Right ventricle myocardium superior (tissue), 1 donor: ENCODE measurements at places on chromosomes 13 and 19. TPM values are rescaled to one million over a fixed set of nuclear protein-coding genes. Genes with fewer than 3 reads are reported as not detected.

ZNF541 gene
- 0.35 TPM for total RNA-seq

BCAM gene
- total RNA-seq: 86.2 TPM

GRCh38 chr19:1763648-1764639 lies 10.6 kb downstream of the ONECUT3 start:
- DNase-seq: no peak

DNA sequence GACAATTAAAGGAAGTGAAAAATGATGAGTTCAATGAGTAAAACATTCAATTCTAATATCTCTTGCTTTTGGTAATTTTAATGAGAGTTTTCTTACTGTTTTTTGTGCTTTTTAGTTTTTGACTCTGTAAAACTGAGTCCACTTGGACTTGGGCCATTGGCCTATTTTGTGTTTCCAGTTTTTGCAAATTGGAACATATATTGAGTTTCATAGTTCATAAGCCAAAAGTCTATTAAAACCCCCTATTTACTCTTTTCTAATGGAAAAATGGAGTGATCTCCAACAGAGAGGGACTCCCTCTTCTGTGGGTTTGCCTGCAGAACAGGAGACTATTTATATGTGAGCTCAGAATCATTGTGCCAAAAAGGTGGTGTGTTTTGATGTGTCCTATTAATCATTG lies 219.7 kb upstream of the SPRY2 start:
- no peak for DNase-seq

GRCh38 chr13:105462098-105462497 lies 1073.4 kb downstream of the EFNB2 start:
- no peak for DNase-seq

- no peak for DNase-seq
Observed at GRCh38 chr19:3041327-3041726, 12.2 kb upstream of the TLE2 start.

DNA sequence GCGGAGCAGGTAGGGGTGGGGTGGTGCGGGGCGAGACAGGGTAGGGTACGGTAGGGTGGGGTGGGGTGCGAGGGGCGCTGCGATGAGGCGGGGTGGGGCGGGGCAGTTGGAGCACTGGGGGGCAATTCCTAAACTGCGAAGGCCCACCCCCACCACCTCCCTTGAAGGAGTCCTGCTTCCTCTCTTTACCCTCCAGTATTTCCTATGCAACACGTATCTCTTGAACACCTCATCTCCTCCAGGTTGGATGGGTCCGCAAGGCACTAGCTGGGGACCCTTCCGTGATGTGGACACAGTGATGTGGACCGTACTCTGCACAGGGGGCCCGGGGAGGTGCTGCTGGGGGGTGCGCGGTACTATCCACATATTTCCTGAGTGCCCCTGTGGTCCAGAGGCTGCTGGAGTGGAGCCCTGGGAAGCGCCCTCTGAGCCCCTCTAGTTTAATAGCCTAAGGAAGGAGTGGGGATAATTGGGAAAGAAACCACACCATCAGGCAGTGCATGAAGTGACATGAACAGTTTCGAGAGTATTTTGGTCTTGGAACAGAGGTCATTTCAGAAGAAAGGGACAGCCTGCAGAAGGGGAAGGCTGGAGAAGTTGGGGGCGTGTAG lies 1.1 kb downstream of the IL17D start:
- no peak for DNase-seq

DNA sequence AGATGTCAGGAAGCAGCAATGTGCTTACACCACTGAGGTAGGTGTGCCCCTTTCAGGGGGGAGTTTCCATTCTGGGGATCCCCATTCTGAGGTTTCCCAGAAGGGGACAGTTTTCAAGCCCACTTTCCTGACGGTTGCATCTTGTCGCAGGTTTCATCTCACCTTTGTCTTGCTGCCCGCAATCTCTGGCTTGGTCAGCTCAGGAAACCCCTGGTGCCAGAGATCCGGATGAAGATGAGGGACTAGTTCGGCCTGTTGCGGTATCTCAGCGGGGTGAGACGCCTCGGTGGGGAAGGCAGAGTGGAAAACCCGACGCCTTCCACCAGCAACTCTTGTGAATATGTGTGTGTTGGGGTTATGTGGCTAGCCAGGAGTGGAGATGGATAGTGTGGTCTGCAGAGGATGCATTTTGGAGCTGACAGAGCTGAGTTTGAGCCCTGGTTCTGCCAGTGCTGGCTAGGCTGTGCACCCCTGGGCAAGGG lies 13.1 kb downstream of the TNFSF9 start:
- DNase-seq: no peak

DNA sequence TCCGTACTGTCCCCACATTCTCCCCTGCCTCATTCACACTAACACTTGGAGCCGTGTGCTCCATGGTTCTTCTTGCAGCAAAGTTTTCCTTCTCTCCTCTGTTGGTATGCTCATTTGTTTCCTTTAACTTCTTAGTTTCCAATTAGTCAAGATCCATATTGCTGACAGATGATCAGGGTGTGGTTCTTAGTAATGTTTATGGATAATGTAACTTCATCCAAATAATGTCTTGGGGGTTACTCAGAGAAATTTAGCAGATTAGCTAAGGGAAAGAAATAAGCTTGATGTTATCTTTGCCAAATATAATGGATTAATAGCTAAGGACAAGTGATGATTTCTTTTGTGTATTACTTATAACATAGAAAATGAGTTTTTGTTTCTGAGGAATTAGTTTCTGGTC lies 174.4 kb downstream of the NUFIP1 start:
- no peak for DNase-seq

- DNase-seq: no peak
Observed at GRCh38 chr19:7874076-7874896, at the start of gene PRR36. Gene PRR36 (minus strand): TSS chr19:7874390. CDS start chr19:7873689, 701 bp downstream.

GRCh38 chr13:97018029-97018819 lies 23.9 kb upstream of the OXGR1 start:
- no peak for DNase-seq

GRCh38 chr13:75102001-75102716 lies 379.8 kb downstream of the TBC1D4 start:
- DNase-seq: no peak

DNA sequence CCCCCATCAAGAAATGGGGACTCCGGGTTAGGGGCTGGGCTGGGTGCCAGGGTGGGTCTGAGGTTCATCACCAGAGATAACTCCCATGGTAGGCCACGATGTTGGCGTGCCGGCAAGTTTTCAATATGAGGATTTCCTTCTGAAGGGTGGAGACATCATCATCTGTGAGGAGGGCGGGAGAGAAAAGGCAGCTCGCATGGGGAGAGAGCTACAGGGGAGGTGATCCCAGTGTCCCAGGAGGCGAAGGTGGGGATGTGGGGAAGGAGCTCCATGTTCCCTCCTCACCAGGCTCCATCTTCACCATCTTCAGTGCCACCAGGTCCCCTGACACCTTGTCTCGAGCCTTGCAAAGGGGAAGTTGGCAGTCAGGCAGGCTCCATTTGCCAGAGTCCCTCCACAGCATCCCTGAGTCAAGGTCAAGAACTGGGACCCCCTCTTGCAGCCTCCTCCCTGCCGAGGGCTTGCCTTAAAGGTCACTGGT lies 430 bp downstream of the MAP4K1 start:
- no peak for DNase-seq

CEBPA gene
- 3.4 TPM for total RNA-seq

ERVK3-1 gene
- total RNA-seq: 20.0 TPM

GRCh38 chr19:13864667-13865570 lies 12.0 kb upstream of the NANOS3 start:
- no peak for DNase-seq

- DNase-seq: no peak
Observed at GRCh38 chr13:36217456-36217855, 3.1 kb upstream of the SOHLH2 start.

- DNase-seq: no peak
Observed at GRCh38 chr19:51644636-51645271, 1.9 kb downstream of the SIGLEC14 start.

KLK7 gene
- total RNA-seq: not detected

DNA sequence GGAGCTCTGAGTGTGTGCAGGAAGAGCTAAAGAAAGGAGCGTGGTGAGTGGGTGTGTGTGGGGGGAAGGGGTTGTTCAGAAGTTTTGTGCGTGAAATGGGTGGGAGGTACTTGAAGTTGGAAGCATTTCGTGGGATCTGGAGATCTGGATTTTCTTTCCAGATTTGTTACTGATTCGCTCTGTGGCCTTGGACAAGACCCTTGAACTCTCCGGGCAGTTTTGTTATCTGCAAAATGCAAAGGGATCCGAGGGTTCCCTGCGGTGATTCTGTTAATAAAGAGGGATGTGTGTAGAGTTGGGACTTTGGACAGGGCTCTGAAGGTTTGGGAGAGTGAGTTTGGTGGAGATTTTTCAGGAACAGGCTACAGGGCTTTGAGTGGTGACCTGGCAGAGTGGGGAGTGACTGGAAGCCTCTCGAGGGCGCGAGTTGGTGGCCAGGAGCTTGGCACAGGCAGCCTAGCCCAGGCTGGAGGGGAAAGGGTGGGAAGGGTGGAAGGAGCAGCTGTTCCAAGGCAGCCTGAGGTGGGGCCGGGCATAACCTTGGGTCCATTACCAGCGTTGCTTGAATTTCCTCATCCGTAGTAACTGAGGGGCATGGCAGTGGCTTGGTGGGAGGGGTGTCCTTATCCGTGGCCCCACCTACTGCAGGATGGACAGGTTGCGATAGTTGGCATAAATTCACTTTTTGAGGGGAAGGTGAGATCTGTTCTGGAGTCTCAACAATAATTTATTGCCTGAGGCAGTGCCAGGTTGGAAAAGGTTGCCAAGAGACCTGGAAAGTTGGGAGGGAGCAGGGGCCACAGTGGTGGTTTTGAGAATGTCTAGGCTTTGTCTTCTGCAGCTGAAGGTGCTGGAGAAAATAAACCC lies 2.1 kb downstream of the ACTN4 start:
- no peak for DNase-seq

GRCh38 chr19:39319098-39319891 lies 1.4 kb downstream of the LRFN1 start:
- no peak for DNase-seq

MISP3 gene
- 7.9 TPM for total RNA-seq

GRCh38 chr13:50509771-50510441 lies 333.6 kb downstream of the DLEU7 start:
- DNase-seq: no peak

CEACAM21 gene
- 0.86 TPM for total RNA-seq

DNA sequence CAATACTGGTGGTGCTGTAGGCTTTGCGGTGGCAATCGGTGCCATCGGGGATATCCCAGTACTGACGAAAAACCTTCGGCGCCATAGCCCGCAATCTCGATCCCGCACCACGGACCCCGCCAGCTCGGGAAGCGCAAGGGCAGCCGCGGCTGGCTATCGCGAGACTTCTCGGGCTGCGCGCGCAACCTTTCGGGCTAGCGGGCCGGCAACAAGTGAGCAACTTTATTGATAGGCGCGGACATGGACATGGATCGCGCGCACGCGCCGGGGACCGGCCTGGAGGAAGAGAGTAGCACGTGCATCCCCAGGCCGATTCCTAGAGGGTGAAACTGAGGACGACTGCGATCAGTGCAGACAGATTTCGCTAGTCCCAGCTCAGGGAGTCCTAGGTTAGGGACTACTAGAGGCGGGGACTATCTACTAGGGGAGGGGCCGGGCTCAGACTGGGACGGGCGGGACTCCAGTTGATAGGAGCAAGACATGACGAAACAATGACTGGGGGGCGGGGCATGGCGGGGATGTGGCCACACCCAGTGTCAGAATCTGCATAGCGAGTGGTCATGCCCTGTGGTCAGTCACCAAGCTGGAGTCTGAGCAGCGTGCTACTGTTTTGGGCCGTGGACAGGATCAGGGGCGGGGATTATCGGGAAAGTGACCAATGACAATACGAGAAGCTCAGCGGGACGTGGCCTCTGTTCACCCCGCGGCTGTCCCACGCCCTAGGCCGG lies at the start of gene NDUFA11:
TSS of gene NDUFA11 (minus strand) at position 167 of the 728 bp plus-strand sequence. CDS start at position 85, 82 bp downstream.
- peak; percentile 98 for DNase-seq

GRCh38 chr13:83667606-83668005 lies 214.7 kb downstream of the SLITRK1 start:
- no peak for DNase-seq

GRCh38 chr19:46722004-46722380 lies 5.1 kb upstream of the PRKD2 start:
- DNase-seq: peak; percentile 37

LYPD5 gene
- total RNA-seq: 0.89 TPM

CASP14 gene
- not detected for total RNA-seq

DNA sequence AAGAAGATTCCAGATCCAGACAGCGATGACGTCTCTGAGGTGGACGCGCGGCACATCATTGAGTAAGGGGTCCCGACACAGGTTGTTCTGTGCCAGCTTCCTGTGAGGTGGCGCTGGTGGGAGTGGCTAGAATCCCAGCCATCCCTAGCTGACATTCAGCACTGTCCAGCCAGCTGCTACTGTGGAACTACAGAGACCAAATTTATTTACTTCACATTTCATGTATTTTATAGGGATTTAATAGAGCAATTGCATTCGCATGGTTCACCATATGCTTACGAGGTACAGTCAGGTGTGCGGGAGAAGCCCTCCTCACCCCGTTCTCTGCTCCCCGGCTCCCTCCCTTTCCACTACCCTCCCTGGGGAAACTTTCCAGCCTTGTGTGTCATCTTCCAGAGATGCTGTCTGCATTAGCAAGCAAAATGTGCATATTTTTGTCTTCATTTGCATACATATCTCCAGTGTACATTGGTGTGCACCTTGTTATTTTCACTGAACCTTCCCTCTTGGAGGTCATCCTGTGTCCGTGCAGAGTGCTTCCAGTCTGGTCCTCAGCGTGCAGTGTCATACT lies 47.2 kb downstream of the SMARCA4 start:
- DNase-seq: no peak

DNA sequence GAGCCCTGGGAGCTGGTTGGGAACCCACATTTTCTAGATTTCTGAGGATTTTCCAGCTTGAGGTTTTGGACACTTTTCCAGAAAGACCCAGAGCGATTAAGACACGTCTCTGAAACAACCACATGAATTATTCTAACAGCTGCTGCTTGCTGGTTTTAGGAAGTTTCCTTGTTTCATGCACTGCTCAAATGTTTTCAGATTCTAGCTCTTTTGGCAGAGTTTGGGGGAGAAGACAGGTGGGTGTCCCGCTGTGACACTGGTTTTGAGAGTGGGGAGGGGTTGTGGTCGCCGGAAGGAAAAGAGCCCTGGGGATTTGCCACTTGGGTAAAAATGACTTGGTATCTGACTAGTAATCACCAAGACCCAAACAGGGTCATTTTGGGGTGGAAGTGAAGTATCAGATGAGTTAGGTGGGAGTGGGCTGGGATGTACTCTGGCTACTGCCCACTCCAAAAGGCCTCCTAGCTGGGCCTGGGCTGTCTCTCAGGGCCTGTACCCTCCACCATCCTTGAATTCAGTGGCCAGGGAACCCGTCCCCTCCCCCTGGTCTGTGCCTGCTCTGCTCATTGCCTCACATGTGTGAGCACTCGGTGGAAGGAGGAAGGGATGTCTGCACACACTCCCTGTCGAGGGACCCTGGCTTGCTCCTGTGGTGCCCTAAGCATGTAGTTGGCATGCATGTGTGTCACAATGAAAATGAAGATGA lies 13.2 kb downstream of the GATAD2A start:
- DNase-seq: no peak

GRCh38 chr19:18611327-18612050 lies 1.2 kb upstream of the TMEM59L start:
- DNase-seq: no peak

- DNase-seq: no peak
Observed at GRCh38 chr19:18696023-18696422, 12.5 kb downstream of the CRTC1 start.

- DNase-seq: no peak
Observed at GRCh38 chr19:11397089-11397610, 13.0 kb upstream of the EPOR start.

CD22 gene
- total RNA-seq: 0.56 TPM
